Nasal cavity respiratory epithelium epithelial cell of viscerocranial mucosa (primary cell): ENCODE measurements at places on chromosomes 16 and 17. TPM values are rescaled to one million over a fixed set of nuclear protein-coding genes. Genes with fewer than 3 reads are reported as not detected.

The HBA1 gene
- not detected in 2 replicates for total RNA-seq

The UTS2R gene
- not detected in 2 replicates for total RNA-seq

The WSCD1 gene
- under 0.01 TPM in 1 of 2 replicates, not detected in the other for total RNA-seq

The G6PC1 gene
- not detected in 2 replicates for total RNA-seq

The NAGS gene
- 11.8 and 19.5 TPM in 2 replicates for total RNA-seq

The PNMT gene
- total RNA-seq, result not detected in 2 replicates

The RCVRN gene
- not detected in 2 replicates for total RNA-seq

The LPCAT2 gene
- total RNA-seq, result 12.0 and 17.4 TPM in 2 replicates

The TP53TG3C gene
- total RNA-seq, result not detected in 2 replicates

The CLEC18B gene
- 0.68 and 2.4 TPM in 2 replicates for total RNA-seq

The CCL16 gene
- not detected in 2 replicates for total RNA-seq

The MPP2 gene
- 0.28 TPM in 1 of 2 replicates, not detected in the other for total RNA-seq

The KLHL10 gene
- 0.14 TPM in 1 of 2 replicates, not detected in the other for total RNA-seq

The HOXB6 gene
- total RNA-seq, result 0.28 TPM in 1 of 2 replicates, not detected in the other

The CDT1 gene
- 0.14 and 1.0 TPM in 2 replicates for total RNA-seq

The UNC45B gene
- under 0.01 TPM in 2 replicates for total RNA-seq

The STX1B gene
- total RNA-seq, result under 0.01 and 0.07 TPM in 2 replicates

The TRIM25 gene
- total RNA-seq, result 57.4 and 73.4 TPM in 2 replicates
